Activated CD4-positive, alpha-beta T cell treated with anti-CD3 and anti-CD28 coated beads, Interleukin-2, amount 50 U/mL, for 1 hour (primary cell): ENCODE measurements at places on chromosomes 6 and 20.

DNA sequence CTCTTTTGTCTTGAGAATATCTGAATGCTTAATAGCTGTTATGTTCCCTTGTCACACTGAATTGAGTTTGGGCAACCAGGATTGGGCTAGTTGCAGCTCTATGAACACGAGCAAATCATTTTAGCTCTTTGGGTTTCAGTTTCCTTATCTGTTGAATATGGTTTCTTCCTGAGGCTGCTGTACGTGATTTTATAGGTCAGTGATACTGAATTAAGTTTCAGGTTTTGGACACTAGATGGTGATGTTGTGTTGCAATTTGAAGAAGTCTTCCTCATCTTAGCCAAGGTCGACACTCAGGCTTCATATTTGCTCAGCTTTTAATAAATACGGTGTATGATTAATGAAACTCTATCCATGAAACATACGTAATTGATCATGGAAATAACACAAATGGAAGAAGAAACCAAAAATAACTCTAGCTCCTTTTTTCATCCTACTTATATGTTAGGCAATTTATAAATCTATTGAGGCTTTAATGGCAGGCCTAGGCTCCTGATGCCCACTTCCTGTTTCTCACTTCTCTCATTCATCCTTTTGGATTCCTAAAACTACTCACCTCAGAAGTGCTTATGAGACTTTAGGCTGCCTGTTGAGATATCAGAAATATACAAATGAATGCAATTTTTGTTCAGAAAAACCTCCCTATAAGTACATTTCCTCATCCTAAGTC lies 354.1 kb upstream of the MAP3K7 start:
- no peak for DNase-seq

GRCh38 chr6:152634773-152635172 lies 2.4 kb downstream of the SYNE1 start:
- no peak for DNase-seq

DNA sequence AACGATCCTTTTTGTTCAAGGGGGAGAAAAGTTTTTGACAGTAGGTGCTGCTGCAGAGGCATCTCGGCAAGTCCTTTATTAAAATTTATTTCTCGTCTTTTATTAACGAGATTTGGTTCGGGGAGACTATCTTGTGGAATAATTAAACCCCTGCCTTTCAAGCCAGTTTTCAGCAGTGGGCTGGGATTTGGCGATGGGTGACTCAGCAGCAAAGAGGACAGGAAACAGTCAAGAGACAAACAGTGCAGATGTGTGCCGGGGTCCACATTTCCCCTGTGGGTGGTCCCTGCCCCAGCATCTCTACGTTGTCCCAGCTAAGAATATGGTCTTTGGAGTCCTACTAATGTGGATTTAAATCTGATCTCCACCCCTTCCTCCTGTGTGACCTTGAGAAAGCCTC lies 282.8 kb downstream of the CDH26 start:
- no peak for DNase-seq

- no peak for DNase-seq
Measured at GRCh38 chr20:3784216-3784853, 2.2 kb downstream of the CENPB start.

DNA sequence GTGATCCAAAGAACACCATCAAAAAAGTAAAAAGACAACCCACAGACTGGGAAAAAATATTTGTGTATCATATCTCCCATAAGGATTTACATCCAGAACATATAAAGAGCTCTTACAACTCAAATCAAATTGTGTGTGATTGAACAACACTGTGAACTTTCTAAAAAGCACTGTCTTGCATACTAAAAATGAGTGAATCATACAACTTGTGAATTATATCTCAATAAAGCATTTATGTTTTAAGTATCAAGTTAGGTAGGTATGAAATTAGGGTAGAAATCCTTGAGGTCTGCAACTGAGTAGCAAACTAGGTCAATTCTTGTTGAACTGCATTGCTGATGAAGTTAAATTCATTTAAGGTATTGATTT lies 14.1 kb downstream of the SAMHD1 start:
- no peak for DNase-seq

DNA sequence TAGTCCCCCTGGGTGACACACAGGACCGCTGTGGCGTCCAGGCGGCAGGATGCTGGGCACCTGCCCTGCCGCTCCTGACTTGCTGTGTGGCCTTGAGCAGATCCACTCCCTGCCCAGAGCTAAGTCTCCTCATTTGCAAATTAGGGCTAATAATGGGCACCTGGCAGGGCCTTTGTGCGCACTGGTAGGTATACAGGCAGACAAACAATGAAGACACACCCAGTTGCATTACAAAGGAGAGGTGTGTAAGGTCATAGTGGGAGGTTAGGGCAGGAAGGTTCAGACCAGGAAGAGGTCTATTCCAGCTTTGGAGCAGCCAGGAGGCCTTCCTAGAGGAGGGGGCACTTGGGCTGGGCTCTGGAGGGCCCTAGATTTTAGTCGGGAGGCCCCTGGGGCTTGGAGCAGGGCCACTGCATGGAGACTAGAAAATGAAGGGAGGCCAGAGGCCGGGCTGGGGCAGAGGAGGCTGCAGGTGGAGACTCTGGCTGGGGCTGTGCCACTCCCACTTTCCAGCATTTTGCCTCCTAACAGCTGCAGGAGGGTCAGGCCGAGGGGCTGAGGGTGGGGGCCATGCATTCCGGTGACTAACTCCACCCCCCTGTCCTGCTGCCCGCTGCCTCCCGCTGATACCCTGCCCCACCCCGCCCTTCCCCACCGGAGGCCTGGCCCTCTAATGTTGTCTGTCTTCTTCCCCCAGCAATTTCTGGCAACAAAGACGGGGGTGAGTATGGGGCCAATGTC lies 28.5 kb downstream of the MYH7B start:
- no peak for DNase-seq

- DNase-seq = no peak
Measured at GRCh38 chr6:24403501-24403824, 727 bp downstream of the MRS2 start.

DNA sequence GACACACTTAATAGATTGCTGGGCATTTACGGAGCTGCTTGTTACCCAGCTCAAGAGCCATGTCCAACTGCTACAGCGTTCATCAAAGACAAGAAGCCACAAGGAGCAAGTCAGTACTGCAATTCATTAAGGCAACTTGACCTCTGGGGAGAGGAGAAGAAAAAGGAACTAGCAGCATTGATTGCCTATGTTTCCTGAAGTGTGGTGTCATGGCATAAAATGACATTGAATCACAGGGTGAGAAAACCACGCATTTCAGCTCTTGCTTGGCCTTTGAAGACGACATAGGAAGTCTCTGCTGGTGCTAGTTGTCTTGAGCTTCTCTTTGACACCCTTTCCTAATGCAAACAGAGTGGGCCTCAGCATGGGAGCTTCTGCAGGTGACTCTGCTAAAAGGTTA lies 139.1 kb downstream of the CDH26 start:
- DNase-seq = no peak

DNA sequence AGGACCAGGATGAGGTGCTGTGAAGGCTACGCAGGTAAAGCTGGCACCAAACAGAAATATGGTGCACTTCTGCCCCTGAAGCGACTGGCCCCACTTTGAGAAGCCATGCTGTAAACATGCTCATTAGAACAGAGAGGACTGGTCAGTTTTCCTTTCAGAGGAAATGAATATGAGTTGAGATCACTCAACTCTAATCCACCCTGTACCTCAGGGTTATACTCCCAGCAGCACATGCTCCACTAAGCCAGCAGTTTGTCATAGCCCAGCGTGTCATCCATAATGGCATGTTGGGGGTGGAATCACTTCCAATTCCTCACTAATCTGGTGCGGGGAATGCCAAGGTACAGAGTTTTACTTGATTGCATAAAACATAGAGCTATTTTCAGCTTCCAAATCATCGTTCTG lies 98.1 kb downstream of the HIVEP2 start:
- DNase-seq = no peak
